ENCODE measurements at places on chromosomes 7 and 10. TPM values are rescaled to one million over a fixed set of nuclear protein-coding genes. Genes with fewer than 3 reads are reported as not detected.

OPALIN gene
- not detected for total RNA-seq

ABCA13 gene
- total RNA-seq: under 0.01 TPM

VSIR gene
- 57.4 TPM for total RNA-seq

FRMD4A gene
- total RNA-seq: 56.7 TPM

MSMB gene
- total RNA-seq: not detected

GRCh38 chr10:97500297-97500575, 1.5 kb downstream of the UBTD1 start:
- DNase-seq: no peak

GRCh38 chr7:1046722-1047679, 2.7 kb downstream of the GPR146 start:
- DNase-seq: no peak

DNA sequence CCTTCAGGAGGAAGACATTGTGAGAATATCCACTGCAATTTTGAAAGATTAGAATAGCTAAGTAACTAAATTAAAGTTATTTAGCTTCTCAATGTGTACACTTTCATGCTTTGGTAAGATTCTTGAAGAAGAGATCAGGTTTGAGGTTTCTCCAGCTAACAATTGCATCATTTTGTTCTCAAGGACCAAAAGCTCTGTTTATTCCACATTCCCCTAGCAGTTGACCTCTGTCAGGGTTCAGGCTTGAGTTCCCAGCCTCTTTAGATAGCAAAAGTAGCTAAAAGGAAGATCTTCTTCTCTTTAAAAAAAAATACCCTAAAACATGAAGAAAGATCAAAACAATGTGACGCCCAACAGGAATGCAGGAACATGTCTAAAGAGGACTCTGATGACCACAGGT, 179.4 kb upstream of the IGFBP3 start:
- DNase-seq: peak; percentile 68

DNA sequence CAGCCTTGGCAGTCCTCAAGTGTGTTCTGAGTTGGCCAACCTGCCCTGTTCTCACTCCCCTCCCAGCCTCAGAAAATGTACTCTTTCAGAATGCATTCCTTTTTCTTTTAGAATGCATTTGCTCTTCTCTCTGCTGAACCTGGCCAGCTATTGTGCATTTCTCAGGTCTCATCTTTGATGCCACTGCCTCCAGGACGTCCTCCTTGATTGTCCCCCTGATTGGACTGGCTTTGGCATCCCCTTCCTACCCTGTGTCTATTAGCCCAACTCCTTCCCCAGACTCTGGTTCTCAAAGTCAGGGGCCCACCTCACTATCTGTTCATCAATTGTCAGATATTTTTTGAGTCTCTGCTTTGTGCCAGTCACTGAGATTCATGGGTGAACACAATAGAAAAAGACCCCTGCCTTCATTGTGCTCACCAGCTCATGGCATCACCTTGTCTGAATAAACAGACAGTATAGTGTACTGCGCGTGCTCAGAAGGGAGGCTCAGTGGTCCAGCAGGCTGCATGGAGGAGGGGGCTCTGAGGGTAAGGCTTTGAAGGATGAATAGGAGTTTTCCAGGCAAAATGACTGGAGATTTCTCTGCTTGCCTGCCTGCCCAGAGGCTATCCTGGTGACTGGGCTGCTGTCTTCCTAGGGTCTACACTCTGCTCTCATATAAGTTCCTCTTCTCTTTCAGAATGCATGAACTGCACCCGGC, 96.5 kb downstream of the MYL10 start:
- DNase-seq: no peak

DNA sequence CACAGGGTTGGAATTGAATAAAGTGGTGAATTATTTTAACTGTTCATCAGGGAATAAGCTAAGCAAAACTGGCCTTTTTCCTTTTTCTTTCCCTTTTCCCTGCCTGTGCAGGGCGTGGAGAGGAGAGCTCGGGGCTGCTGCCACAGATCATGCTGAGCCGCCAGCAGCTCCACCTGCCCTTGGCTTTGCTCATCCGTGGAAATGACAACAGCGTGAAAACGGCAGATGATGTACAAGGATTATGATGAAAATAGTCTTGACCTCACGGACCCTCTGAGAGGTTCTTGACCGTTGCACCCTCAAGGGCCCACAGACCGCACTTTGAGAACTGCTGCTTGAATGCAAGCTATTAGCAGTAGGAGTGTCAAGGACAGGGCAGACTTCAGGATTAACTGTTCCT, 10.6 kb downstream of the PPP2R2D start:
- DNase-seq: peak; percentile 30

GRCh38 chr10:51770709-51771108, 71.3 kb upstream of the CSTF2T start:
- peak; percentile 24 for DNase-seq

DNA sequence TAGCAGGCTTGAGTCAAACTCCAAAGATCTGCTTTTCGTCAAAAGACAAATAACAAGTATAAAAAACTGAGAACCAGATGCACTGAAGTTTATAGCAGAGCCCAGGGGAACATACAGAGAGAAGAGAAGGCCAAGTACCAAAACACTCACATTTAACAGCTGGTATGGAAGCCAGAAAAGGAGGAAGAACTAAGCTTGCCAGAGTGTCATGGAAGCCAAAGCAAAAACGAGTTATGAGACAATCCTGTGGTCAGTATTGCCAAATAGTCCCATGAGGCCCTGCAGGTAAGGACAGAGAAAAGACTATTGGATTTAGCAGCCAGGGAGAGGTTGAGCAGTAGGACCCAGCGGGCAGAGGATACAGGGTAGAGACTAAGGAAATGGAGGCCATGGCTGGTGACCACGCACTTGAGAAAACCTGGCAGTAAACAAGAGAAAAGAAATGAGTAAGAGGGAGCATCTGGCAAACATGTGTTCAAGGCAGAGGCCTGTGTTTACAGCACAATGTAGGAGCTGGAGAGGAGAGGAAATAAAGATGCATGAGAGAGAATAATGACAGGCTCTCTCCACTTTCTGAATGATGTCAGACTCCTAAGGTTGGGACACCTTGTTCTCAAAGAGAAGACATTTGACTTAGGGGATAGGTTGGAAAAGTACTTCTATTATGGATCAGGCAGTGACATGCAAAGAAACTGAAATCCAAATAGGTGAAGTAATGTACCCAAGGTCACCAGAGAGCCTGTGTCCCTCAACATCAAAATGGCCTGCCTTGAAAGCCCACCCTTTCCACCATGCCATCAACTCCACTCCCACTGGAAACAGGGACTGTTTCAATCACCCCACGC, 9.1 kb downstream of the CREB3L2 start:
- peak; percentile 99 for DNase-seq

GRCh38 chr7:150447966-150448788, 2.3 kb upstream of the GIMAP8 start:
- DNase-seq: no peak

- DNase-seq: no peak
These were observed 6.4 kb upstream of the HKDC1 start for GRCh38 chr10:69213591-69214311.

DNA sequence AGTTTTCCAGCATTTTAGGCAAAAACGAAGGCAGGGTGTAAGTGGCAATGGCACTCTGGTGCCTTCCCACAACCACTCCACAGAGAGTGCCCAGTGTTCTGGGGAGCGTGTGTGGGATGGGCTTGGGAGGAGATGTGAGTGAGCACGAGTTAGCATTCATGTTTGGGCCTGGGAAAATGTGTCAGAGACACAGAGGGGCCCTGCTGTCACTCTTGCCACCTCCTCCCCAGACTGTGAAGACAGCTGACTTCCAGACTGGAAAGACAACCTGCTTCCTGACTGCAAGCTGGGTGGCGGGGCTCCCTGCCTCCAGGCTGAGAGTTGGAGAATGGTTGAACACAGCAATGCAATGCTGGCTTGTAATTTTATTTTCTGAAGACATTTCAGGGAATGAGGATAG, 454.5 kb upstream of the ZMIZ1 start:
- no peak for DNase-seq

- no peak for DNase-seq
These were observed 76.1 kb upstream of the KCNMA1 start for GRCh38 chr10:77713521-77714280.

GRCh38 chr10:79322616-79323543, 24.4 kb upstream of the PPIF start:
- peak; percentile 90 for DNase-seq

DNA sequence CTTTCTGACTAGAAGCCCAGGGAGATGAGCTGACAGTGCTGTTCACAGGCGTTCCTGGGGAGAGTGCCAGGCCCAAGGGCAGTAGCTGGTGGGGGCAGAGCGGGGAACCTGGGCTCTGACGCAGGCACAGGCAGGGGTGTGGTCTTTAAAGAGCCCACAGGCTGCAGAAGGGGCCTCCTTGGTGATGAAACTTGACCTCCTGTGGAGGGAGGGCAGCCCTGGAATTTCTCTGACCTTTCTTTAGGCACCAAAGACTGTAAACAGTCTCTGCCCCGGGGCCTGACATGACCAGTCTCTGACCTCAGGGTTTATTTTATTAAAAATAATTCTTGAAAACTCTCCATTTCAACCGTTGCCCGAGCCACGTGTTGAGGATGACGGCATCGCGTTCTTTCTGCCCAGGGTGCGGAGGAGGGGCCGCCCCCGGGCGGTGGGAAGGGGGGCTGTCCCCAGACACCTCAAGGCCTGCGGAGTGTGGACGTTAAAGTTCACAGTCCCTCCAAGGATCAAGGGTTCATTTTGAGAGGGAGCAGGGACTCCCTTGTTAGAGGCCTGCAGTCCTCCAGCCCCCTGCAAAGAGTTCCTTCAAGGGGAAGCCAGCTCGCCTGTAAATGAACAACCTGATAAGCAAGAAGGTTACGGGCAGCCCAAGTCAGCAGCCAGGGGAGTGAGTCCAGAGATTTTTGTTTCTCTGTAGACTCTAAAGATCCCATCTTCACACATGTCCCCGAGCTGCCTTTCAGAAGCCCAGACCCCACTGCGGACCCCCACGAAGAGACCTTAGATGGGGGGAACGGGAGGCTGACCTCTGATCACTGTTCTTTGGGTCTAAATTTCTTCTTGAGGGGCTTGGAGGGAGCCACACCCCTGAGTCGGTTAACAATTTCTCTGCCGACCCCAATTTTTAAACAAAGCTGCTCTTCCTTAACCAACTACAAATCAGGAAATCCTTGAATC, 128.9 kb downstream of the VIPR2 start:
- peak; percentile 95 for DNase-seq

- no peak for DNase-seq
These were observed 6.6 kb upstream of the PDLIM1 start for GRCh38 chr10:95297402-95297801.

- DNase-seq: no peak
These were observed 385.8 kb upstream of the KLF6 start for GRCh38 chr10:4170633-4171314.

- peak; percentile 36 for DNase-seq
These were observed 34.8 kb upstream of the ADO start for GRCh38 chr10:62769574-62770242.

DNA sequence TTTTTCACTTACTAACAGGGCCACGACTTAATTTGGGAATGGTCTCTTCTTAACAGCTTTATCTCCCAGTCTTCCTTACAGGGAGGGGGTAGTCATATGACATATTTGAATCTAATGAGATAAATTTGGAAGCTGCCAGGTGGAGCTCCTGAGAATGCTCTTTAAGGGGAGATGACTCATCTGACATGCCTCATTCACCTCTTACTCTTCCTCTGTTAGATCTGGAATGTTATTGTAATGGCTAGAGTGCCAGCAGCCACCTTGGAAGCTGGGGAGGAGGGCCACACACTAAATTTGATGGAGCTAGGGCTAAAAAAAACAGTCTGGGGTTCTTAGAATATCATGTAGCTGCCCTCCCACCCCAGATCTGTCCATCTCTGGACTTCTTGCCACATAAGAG, 22.7 kb downstream of the HECW1 start:
- no peak for DNase-seq

- peak; percentile 56 for DNase-seq
These were observed 171.5 kb upstream of the SP4 start for GRCh38 chr7:21256310-21256877.

DNA sequence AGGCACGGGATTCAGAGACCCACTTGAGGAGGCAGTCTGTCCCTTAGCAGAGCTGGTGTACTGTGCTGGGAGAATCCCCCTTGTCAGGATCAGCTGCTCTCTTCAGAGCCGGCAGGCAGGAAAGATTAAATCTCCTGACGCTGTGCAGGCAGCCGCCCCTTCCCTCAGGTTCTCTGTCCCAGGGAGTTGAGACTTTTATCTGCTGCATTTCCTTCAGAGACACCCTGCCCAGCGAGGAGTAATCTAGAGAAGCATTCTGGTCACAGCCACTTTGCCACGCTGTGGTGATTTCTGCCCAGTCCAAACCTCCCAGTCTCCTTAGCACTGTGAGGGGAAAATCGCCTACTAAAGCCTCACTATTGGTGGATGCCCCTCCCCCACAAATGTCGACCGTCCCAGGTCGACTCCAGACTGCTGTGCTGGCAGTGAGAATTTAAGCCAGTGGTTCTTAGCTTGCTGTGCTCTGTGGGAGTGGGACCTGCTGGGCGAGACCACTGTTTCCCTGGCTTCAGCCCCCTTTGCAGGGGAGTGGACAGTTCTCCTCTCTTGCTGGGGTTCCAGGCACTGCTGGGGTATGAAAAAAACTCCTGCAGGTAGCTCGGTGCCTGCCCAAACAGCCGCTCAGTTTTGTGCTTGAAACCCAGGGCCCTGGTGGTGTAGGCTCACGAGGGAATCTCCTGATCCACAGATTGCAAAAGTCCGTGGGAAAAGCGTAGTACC, 265.4 kb downstream of the ZWINT start:
- no peak for DNase-seq

DNA sequence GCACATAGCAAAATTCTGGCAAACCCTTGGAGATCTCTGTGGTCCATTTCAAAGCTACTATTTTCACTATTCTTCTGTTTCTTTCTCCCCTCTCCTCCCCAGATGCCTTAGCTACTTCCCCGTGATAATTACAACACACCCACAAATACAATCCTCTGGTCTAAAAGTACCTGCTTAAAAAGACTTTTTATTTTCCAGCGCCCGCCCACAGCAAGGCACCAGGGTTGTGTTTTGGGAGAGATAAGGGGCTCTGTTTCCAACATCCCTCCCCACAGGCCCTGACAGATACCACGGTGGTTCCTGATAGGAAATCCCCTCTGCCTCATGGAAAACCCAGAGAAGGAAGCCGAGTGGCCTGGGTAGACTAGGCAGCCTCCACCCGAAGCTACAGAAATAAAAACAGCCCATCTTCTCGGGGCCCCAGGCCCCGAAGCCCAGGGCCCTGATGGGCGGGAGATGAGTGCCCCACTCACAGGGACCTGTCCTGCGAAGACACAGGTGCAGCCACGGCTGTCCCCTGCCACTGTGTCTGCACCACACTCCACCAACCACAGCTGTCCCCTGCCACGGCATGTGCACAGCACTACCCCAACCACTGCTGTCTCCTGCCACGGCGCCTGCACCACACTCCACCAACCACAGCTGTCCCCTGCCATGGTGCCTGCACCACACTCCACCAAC, 19.7 kb downstream of the CALML5 start:
- no peak for DNase-seq

DNA sequence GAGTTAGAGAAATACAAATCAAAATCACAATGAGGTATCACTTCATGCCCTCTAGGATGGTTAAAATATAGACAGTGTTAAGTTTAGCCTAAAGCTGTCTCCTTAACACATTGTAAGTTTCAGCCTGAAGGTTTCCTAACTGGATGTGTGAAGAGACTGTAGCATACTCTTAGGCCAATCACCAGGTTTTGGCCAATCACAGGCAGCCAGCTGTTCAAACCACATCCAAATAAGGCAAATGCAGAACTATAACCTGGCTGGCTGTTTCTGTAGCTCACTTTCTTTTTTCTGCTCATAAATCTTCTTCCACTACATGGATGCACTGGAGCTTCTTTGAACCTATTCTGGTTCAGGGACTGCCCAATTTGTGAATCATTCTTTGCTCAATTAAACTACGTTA, 19.7 kb downstream of the ESYT2 start:
- DNase-seq: peak; percentile 35
